ENCODE measurements at places on chromosomes 3 and 15. TPM values are rescaled to one million over a fixed set of nuclear protein-coding genes. Genes with fewer than 3 reads are reported as not detected.

GRCh38 chr15:80567721-80568157 lies 127.4 kb upstream of the ABHD17C start:
- peaks cover 3% of the 10 kb centered on the region for H3K27me3 ChIP-seq
- H3K4me3 ChIP-seq: no peak overlapping the region
- H3K27ac ChIP-seq: no peak overlapping the region
- no peak for DNase-seq
- H3K36me3 ChIP-seq: no peaks in the 10 kb centered on the region

DNA sequence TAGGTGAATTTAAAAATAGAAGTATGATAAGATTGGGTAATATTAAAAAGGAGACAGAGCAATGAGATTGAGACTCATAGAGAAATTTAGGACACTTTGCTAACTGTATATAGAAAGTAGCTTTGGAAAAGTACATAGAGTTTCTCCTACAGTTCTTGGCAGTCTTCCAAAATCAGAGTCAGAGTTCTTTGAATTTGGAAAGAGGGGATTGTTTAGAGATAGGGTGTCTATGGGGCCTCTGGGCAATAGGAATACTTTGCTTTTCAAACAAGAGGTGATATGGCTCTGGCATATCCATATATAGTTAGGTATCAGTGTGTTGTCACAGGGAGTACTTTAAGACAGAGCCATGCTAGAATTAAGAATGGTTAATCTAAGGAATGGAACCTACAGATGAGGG lies 477.1 kb upstream of the KCNMB2 start:
- no peaks in the 10 kb centered on the region for H3K36me3 ChIP-seq
- no peaks in the 10 kb centered on the region for H3K27me3 ChIP-seq
- no peak for DNase-seq
- no peak overlapping the region for H3K27ac ChIP-seq

GRCh38 chr3:172142051-172142863 lies 102.9 kb downstream of the FNDC3B start:
- H3K4me1 ChIP-seq: peaks cover 63% of the 10 kb centered on the region
- H3K36me3 ChIP-seq: no peaks in the 10 kb centered on the region
- no peak for DNase-seq
- H3K4me3 ChIP-seq: no peak overlapping the region
- peak overlapping the region; percentile 79 for H3K27ac ChIP-seq

GRCh38 chr3:155595371-155595770 lies 149.5 kb downstream of the PLCH1 start:
- no peaks in the 10 kb centered on the region for H3K36me3 ChIP-seq
- DNase-seq: no peak
- H3K4me3 ChIP-seq: no peak overlapping the region
- no peaks in the 10 kb centered on the region for H3K4me1 ChIP-seq

Gene NRG4
- polyA plus RNA-seq: 30.0 TPM

Gene TCAIM
- 14.6 TPM for polyA plus RNA-seq

Gene SLC28A1
- polyA plus RNA-seq: 0.21 TPM

Gene GP9
- polyA plus RNA-seq: 0.21 TPM

All from psoas muscle (tissue), 8 donors.